Effector memory CD4-positive, alpha-beta T cell (primary cell): ENCODE measurements at places on chromosomes 3 and 15.
A peak's percentile ranks its signal among the peaks of the same experiment; 100 is the strongest.

GRCh38 chr15:78034495-78035191 lies 42.9 kb downstream of the TBC1D2B start:
- peak overlapping the region; percentile 26 for H3K4me3 ChIP-seq
- peak overlapping the region; percentile 77 for H3K27ac ChIP-seq
- no peaks in the 10 kb centered on the region for H3K36me3 ChIP-seq
- peaks cover 61% of the 10 kb centered on the region for H3K4me1 ChIP-seq
- no peaks in the 10 kb centered on the region for H3K27me3 ChIP-seq
- peak; percentile 60 for DNase-seq

- no peak for DNase-seq
- H3K36me3 ChIP-seq: no peaks in the 10 kb centered on the region
These were observed 241.3 kb downstream of the ITPR1 start for GRCh38 chr3:4734454-4734853.

GRCh38 chr15:76440441-76440840 lies 103.9 kb downstream of the ISL2 start:
- no peaks in the 10 kb centered on the region for H3K4me1 ChIP-seq
- no peak overlapping the region for H3K4me3 ChIP-seq
- no peaks in the 10 kb centered on the region for H3K36me3 ChIP-seq
- H3K27ac ChIP-seq: no peak overlapping the region
- no peaks in the 10 kb centered on the region for H3K27me3 ChIP-seq
- DNase-seq: no peak

GRCh38 chr15:78527325-78527724 lies 12.9 kb upstream of the PSMA4 start:
- DNase-seq: no peak
- H3K4me3 ChIP-seq: no peak overlapping the region
- H3K27me3 ChIP-seq: no peaks in the 10 kb centered on the region
- no peak overlapping the region for H3K27ac ChIP-seq
- no peaks in the 10 kb centered on the region for H3K36me3 ChIP-seq

- no peak overlapping the region for H3K4me3 ChIP-seq
- no peak overlapping the region for H3K27ac ChIP-seq
- DNase-seq: no peak
- no peaks in the 10 kb centered on the region for H3K27me3 ChIP-seq
These were observed 47.2 kb upstream of the KLF13 start for GRCh38 chr15:31279221-31280045.
